Right renal cortex interstitium (tissue), 3 donors: ENCODE measurements at places on chromosomes 3 and 15.

DNA sequence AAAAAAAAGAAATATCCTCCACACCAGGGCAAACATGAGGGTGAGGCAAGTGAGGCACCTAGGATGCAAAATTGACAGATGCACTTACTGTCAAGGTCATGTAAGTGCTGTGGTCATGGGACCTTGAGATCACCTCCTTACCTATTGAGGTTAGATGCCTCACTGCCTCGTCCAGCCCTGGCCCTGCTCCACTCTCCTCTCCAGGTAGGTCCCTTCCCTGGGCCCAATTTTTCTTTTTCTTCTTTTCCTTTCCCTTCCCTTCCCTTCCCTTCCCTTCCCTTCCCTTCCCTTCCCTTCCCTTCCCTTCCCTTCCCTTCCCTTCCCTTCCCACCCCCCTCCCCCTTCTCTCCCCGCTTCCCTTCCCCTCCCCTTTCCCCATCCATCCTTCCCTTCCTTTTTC lies 71.1 kb upstream of the DLG1 start:
- no peak for DNase-seq

GRCh38 chr15:61307474-61307873 lies 78.4 kb upstream of the RORA start:
- no peak for DNase-seq

DNA sequence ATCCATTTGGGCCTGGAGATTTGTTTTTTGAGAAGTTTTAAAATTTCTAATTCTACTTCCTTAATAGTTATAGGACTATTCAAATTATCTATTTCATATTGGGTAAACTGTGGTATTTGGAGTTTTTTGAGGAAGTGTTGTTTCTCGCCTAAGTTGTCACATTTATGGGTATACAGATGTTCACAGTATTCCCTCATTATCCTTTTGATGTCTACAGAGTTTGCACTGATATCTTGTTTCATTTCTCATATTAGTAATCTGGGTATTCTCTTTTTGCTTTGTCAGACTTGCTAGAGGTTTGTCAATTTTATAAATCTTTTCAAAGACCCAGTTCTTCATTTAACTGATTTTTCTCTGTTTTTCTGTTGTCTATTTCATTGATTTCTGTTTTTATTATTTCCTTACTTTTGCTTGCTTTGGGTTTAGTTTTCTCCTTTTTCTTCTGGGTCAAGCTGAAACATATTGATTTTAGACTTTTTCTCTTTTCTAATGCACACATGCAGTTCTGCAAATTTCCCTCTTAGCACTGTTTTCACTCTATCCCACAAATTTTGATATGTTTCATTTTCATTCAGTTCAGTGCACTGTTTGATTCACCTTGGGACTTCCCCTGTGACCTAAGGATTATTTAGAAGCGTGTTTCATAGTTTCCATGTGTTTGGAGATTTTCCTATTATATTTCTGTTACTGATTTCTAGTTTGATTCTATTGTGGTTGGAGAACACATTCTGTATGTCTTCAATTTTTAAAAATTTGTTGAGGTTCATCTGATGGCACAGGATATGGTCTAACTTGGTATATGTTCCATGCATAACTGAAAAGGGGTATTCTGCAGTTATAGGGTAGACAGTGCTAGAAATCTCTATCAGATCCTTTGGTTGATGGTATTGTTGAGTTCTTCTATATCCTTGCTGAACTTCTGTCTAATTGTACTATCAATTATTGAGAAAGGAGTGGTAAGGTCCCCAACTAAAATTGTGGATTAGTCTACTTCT lies 79.6 kb downstream of the SUMF1 start:
- no peak for DNase-seq

DNA sequence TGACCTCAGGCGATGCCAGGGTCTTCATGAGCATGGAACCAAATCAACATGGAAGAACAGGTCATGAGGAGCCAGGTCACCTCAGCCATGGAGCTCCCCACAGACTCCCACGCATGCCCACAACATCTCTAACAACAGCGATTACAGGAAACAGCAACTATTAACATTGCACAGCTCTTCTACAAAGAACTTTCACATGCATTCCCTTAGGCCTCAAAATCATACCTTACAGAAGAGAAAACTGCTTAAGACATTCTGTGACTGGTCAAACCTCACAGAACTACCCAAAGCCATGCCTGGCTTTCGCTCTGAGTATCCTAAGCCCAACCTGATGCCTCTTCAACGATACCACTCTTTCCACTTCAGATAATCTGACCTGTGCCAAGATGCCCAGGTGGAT lies 117.8 kb downstream of the OXNAD1 start:
- DNase-seq = no peak

GRCh38 chr15:29130476-29130875 lies 139.1 kb downstream of the NSMCE3 start:
- no peak for DNase-seq

DNA sequence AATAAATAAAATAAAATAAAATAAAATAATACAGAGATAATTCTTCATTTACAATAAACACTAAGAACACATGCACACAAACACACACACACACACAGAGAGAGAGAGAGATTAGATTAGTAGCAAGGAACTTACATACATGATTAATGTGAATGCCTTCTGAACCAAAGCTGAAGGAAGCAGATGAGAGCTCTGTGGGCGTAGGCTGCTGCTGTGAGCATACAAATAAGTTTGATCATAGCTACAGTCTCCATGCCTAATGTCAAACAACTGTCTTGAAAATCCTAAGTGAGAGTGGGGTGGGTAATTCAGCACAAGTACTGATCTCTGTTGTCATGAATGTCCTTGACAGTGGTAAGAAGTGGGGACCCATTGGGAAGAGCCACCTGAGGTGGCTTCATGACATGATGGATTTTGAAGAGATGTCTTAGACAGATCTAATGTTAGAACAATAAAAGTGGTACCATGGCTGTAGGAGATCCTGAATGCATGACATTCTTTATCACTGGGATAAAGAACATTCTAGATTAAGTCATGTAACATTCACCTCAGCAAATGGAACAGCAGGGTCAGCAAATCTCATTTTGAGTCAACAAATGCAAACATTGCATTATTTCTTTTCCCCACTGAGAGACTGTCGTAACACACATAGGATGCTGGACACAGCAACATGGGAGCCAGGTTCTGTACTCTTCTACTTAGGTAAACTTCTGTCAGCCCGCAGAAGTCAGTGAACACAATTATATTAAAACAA lies 46.2 kb downstream of the CHL1 start:
- no peak for DNase-seq

DNA sequence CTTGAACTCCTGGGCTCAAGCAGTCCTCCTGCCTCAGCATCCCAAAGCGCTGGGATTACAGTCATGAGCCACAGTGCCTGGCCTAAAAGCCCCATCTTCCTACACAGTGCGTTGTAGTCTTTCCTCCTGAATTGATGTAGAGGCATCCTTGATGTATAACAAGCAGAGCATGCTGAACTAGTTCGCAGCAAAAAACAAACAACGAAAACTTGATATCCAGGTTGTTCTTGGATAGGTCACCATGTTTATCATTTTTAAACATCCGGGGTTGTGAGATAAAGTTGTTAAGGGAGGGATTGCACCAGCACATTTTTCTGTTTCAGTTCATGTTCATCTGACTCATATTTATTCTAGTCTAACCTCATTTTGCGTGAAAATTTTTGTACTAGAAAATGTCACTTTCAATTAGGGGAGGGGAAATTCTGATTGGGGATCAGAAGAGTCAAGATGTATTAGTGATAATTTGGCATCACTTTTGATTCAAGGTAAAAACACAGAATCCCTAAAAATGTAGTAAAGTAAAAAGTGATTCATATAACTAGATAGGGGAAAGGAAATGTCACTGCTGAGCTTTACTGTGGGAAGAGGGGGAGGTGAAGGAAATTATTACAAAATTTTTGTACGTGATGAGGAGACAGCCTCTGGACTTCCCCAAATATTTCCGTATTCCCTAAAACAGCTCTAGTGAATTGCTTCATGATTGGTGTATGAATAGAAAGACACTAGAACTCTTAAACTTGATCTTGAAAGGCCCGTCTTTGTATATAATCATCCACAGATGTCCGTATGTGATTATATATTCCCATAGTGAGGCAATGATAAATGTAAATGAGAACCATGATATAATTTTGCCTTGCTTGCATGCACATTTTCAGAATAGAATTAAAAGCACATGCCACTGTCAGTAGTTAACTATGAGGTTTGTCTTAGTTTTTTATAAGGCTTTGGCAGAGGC lies 22.9 kb downstream of the RAB8B start:
- DNase-seq = no peak

- no peak for DNase-seq
These were observed 14.2 kb upstream of the COMMD4 start for GRCh38 chr15:75321711-75322110.

GRCh38 chr3:194761384-194761783 lies 75.7 kb downstream of the FAM43A start:
- DNase-seq = peak; percentile 65

- no peak for DNase-seq
These were observed 396.5 kb downstream of the MECOM start for GRCh38 chr3:169266986-169267385.
